ENCODE measurements at places on chromosomes 7 and 10. TPM values are rescaled to one million over a fixed set of nuclear protein-coding genes. Genes with fewer than 3 reads are reported as not detected.

- no peak for DNase-seq
Measured at GRCh38 chr7:35758421-35758820, 42.4 kb upstream of the SEPTIN7 start.

GRCh38 chr7:75915416-75916156 lies 631 bp downstream of the POR start:
- DNase-seq, result peak; percentile 40

- peak; percentile 80 for DNase-seq
Measured at GRCh38 chr10:14358886-14359573, 28.3 kb upstream of the FRMD4A start.

- DNase-seq, result peak; percentile 70
Measured at GRCh38 chr7:32500922-32501341, 5.6 kb downstream of the AVL9 start.

ALDH18A1 gene
- 54.2 TPM for total RNA-seq

TRIM50 gene
- not detected for total RNA-seq

MYL10 gene
- total RNA-seq, result not detected

- DNase-seq, result no peak
Measured at GRCh38 chr7:82373926-82374635, 69.5 kb downstream of the CACNA2D1 start.

DNA sequence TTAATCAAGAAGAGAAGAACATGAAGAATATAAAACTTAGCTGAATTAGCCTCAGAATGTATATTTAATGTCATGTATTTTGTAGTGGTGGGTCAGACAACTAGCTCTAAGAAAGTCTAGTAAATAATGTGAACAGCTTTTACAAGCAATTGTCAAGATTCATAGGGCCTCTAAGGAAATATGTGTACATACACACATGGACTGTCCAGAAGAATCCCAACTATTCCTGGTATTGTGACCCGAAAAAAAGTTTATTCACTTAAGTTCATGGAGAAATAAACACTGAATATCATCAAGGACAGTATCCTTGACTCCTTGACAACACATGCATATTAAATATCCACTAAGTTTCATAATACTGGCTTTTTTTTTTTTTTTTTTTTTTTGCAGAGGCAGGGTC lies 11.4 kb upstream of the TWIST1 start:
- no peak for DNase-seq

ACTA2 gene
- 50.3 TPM for total RNA-seq

TSPAN12 gene
- total RNA-seq, result 2.3 TPM
